ENCODE measurements at places on chromosomes 13 and 19. TPM values are rescaled to one million over a fixed set of nuclear protein-coding genes. Genes with fewer than 3 reads are reported as not detected.
A peak's percentile ranks its signal among the peaks of the same experiment; 100 is the strongest.

GRCh38 chr19:24033963-24034342 is 53.0 kb upstream of the ZNF254 start:
- peaks cover 24% of the 10 kb centered on the region for H3K36me3 ChIP-seq
- no peaks in the 10 kb centered on the region for H3K4me1 ChIP-seq
- DNase-seq: peak; percentile 53

The PEAK3 gene
- total RNA-seq: not detected

The PSG11 gene
- total RNA-seq: not detected

The SPC24 gene
- 142 TPM for total RNA-seq

DNA sequence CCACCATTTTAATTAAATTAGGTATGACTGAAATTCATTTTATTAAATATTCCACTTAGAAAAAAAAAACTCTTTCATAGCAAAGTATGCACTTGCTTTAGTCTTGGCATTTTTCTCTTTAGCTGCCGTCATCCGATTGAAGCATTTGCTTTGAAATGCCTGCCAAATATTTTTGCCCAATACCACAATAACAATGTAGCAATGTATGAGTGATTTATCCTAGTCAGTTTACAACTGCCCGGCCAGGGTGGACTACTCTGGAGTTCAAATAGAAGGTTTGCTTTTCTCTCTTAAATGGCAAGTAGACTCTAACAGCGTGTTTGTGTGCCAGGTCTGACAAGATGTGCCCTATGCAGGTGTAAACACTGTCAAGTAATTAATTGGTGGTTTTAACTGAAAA is 675.3 kb upstream of the SGCG start:
- no peak overlapping the region for H3K27ac ChIP-seq
- no peaks in the 10 kb centered on the region for H3K4me1 ChIP-seq
- H3K27me3 ChIP-seq: no peaks in the 10 kb centered on the region
- no peaks in the 10 kb centered on the region for H3K36me3 ChIP-seq

- H3K27me3 ChIP-seq: peaks cover 6% of the 10 kb centered on the region
- DNase-seq: no peak
- no peak overlapping the region for H3K4me3 ChIP-seq
- H3K4me1 ChIP-seq: peaks cover 12% of the 10 kb centered on the region
Observed at GRCh38 chr19:46193678-46194077, 35.9 kb upstream of the IGFL1 start.

DNA sequence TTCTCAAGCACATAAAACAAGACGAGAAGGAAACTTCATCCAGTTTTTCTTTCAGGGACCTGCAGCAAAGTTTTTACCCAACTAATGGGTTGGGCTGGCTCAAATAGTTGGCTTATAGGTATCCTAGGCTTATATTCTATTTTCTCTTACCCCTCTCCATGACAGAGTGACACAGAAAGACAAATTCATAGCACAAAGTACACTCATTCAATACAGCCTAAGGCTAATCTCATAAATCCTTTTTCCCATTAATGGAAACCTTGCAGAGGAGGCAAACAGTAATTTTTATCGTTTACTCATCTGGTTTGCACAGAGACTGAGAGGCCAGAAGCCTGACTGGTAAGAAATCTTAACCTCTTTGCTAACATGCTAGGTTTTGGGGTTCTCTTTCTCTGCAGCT is 1589.9 kb downstream of the SLITRK1 start:
- H3K4me1 ChIP-seq: no peaks in the 10 kb centered on the region
- no peak overlapping the region for H3K27ac ChIP-seq
- H3K4me3 ChIP-seq: no peak overlapping the region

The NDUFA3 gene
- total RNA-seq: 138 TPM

DNA sequence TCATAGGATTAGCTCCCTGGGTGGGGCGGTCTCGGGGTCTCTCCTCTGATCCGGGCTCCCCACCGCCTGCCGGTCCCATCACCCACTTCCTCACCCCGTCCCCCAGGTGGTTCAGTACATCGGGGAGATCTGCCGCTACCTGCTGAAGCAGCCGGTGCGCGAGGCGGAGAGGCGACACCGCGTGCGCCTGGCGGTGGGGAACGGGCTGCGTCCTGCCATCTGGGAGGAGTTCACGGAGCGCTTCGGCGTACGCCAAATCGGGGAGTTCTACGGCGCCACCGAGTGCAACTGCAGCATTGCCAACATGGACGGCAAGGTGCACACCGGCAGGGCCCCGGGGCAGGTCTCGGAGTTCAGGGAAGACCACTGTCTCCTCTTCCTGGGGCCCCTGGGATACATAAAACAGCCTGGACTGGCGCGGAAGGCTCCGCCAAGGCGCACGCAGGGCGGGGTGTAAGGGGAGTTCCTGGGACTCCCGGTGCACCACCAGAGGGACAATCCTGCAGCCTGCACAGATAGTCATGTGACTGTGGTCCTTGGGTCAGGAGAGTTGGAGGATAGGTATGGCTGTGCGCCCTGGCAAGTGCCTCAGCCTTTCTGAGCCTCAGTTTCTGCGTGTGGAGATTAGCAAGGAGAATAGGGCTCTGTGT is 14.2 kb upstream of the PGLS start:
- no peak for DNase-seq
- no peak overlapping the region for H3K4me3 ChIP-seq
- H3K27me3 ChIP-seq: no peaks in the 10 kb centered on the region
- H3K27ac ChIP-seq: no peak overlapping the region
- H3K4me1 ChIP-seq: no peaks in the 10 kb centered on the region
- no peaks in the 10 kb centered on the region for H3K36me3 ChIP-seq

The SLITRK6 gene
- 4.1 TPM for total RNA-seq
